ENCODE measurements at places on chromosomes 1 and 21.

DNA sequence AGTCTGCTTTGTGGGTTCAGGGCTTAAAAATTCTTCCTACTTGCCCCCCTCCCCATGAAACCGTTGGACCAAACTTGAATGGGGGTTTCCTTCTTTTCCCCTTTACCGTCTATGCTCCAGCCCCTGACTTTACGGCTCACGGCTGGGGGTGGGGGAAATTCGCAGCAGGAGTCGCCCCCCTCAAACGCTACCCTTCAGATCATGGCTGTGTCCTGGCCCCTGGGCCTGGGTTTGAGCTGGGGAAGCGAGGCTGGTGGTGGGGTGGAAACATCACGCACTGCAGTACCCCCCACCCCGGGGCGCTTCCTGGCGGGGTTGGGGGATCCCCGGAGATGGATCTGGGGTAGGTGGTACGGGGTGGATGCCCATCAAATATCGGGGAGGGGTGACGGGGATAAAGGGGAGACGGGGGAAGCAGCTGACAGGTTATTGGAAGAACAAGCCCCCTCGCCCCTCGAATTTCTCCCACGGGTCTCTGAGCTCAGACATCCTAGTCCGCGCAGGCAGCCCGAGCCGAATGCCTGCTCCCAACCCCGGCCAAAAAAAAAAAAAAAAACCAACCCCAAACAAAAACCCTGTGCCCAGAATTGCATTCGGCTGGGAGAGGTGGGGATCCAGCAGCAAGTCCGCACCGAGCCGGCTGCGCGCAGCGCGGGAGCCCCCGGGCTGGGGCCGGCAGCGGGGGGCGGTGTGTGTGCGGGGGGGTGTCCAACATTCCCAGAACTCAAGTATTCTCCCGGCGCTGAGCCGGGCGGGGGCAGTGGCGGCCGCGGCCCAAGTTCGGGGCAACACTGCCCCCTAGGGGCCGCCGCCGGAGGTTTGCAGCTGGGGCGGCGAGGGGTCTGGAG lies 59.0 kb upstream of the ACOT11 start:
- peak; percentile 95 for DNase-seq

DNA sequence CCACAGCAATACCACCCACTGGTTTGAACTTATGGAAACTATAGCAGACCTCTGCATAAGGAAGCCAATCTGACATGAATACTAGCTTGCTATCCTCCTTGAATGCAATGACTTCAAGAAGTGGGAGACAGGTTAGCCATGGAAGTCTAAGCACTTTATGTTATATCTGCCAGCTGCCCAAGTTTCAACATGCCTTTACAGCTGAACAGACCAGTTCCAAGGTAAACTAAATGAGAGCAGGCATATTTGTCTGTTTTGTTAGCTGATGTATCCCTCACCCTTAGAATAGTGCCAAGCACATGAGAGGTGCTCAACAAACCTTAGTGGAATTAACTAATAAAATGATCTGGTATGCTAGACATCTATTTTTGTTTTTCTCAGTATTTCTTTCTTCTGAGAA lies 65.1 kb downstream of the ALG14 start:
- DNase-seq: no peak

- no peak for DNase-seq
Measured at GRCh38 chr1:21329209-21329844, 39.1 kb upstream of the ECE1 start.

DNA sequence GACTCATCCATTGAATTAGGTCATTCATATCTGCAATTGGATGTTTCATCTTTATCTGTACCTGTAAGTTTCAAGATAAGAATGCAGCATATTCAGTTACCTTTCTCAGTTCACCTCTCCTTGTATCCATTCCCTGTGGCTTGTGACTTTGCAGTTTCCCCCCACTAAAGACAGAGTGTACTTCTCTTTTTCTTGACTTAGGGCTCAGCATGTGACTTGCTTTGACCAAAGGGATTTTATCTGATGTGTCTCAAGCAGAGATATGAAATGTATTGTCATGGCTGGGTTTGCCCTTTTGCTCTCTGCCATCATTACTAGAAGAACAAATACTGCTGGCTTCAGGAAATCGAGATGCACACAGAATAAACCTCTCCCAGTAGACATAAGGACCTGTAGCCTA lies 754.8 kb downstream of the ADGRL2 start:
- DNase-seq: no peak

GRCh38 chr1:19771350-19771749 lies 28.4 kb downstream of the TMCO4 start:
- DNase-seq: no peak

DNA sequence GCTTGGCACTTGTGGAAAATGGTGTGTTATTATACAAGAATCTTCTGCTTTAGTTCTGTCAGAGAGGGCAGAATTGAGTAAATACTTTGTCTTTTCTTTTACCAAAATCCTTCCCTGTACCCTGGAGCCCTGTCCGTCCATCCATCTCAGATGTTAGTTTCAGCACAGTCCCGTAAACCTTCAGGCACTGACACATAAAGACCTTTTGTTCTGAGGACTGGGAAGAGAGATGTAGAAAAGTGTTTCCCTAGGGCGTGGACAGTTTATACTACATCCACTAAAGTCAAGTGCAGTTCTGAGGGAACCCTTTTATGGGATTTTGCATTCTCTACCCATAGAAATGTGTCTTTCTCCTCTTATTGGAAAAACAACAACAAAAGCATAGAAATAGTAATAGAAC lies 162.4 kb downstream of the PDE4B start:
- DNase-seq: no peak

- DNase-seq: no peak
Measured at GRCh38 chr1:181312946-181313345, 170.4 kb upstream of the CACNA1E start.

- DNase-seq: no peak
Measured at GRCh38 chr1:192604979-192605620, 29.5 kb downstream of the RGS1 start.

- DNase-seq: no peak
Measured at GRCh38 chr1:225760531-225760930, 17.1 kb upstream of the SRP9 start.

DNA sequence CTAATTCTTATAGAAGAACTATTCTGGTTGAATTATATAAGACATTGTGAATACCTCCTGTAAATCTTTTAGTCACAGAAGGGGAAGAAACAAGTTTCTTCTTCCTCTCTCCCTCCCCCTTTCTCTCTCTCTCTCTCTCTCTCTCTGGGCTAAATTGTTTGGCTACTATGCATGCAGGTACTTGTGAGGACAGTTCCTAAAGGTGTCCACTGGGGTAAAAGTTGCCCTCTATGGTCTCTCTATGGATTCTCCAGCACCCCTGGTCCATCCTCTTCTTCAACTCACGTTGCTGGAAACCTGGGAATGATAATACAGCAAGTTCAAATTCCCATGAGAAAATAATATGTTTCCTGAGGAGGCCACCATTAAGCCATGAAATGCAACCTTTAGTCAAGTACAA lies 5.8 kb downstream of the OR6K3 start:
- DNase-seq: no peak

- no peak for DNase-seq
Measured at GRCh38 chr1:174075245-174075692, 53.1 kb upstream of the RC3H1 start.

DNA sequence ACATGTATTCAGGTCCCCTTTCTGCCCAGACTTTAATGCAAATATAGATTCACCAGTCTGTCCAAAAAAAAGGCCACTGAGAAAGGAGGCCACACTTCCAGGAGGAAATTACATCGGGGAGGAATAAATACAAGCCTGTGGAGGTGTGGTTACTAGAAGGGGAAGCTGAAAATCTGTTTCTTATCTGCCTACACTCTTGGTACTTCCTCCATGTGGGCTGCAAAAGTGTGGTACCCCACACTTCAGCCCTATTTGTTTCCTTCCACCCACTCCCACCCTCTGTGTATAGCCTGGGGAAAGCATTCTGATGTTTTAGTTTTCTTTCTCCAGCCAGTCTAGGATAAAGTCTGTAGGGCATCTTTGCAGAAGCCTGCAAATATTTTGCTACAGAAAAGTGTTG lies 38.4 kb downstream of the UTP25 start:
- DNase-seq: no peak

DNA sequence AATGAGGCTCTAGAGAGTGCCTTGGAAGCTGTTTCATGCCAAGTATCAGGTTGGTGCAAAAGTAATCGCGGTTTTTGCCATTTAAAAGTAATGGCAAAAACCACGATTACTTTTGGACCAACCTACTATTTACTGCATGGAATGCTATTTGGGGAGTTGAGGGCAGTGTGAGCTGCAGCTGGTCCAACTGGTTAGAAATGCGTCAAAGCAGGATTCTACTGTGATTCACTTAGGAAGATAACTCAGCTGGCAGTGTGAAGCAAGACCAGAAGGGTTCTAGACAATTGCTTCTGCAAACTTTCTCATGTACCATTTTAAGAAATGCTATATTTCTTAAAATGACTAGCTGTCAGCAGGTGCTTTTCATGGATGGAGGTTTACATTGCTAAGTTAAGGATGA lies 21.2 kb upstream of the PLA2G2C start:
- no peak for DNase-seq

GRCh38 chr1:204544321-204544720 lies 28.1 kb downstream of the MDM4 start:
- no peak for DNase-seq

- DNase-seq: no peak
Measured at GRCh38 chr1:203778146-203778545, 13.2 kb downstream of the LAX1 start.

DNA sequence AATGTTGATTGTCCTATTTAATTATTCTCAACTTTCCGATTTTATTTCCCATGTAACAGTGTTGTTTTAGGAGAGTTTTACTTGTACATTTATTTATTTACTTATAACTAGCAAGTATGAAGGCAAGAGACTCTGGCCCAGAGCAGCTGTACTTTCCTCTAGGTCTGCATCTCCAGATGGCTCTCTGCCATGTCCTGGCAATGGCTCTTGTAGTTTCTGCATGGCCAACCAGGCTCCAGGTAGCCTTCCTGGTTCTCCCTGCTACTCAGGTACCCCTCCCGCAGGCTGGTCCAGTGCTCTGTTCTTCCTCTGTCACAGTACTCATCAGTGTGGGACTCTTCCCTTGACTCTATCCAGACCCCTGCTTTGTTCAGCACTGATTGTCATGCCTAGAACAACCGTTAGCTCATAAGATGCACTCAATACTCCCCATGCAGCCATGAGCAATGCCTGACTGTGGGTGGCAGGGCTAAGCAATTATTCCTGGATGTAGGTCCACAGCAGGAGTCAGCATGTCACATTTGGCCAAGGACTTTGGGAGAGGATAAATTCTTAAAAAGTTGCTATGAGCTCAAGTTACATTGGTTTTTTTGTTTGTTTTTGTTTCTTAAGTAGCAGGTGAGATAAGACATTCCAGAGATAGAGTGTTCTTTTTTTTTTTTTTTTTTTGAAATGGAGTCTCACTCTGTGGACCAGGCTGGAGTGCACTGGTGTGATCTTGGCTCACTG lies 10.9 kb upstream of the IL20 start:
- DNase-seq: no peak

DNA sequence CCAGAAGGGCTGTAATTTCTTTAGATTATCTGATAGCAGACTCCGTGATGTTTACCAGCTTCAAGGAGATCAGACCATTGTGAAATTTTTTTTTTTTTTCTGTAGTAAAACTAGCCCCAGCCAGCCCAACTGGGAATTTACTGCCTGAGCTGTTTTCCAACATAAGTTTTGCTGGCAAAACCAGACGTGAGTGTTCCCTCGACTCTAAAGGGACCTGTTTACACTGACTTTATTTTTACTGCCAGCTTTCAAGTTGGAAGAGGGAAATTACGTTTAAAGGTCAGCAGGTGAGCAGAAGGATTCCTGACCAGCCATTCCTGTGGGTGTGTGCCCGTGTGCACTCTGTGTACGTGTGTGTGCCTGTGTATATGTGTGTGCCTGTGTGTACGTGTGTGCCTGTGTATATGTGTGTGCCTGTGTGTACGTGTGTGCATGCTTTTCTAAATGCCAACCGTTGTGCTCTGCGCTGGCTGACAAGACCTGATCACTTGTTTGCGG lies 374 bp downstream of the MAB21L3 start:
- DNase-seq: no peak

DNA sequence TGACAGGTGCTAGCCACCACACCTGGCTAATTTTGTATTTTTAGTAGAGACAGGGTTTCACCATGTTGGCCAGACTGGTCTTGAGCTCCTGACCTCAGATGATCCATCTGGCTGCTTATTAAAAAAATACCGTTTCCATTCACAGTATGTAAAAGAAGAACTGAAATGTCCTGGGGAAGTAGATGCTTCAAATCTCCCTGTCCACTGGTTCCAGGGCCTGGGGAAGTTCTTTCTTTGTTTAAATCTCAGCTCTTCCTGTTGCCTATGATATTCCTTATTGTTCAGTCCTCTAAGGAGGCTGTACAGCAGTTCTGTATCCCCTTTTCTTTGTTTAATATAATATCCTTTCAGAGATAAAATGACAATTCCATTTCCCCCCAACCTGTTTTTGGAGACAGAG lies 47.4 kb downstream of the ZMYM1 start:
- DNase-seq: no peak

GRCh38 chr1:6426972-6427350 lies 2.4 kb downstream of the ESPN start:
- DNase-seq: no peak

DNA sequence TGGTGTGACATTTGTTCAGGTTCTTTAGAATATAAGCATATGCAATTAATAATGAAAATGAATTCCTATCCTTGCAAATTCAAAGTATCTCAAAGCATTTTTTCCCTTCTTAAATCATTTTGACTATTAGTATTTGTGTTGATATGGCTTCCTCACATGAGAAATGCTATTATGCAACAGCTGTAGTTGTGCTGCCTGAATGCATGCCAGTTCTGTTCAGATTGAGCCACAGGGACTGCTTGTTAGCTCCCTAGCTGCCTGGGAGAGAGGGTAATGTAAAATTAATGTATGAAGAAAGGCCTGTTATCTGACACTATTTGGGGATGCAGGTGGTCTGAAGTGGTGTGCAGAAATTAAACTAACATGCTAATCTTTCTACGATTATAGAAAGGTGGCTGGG lies 45.5 kb downstream of the CACHD1 start:
- DNase-seq: no peak

DNA sequence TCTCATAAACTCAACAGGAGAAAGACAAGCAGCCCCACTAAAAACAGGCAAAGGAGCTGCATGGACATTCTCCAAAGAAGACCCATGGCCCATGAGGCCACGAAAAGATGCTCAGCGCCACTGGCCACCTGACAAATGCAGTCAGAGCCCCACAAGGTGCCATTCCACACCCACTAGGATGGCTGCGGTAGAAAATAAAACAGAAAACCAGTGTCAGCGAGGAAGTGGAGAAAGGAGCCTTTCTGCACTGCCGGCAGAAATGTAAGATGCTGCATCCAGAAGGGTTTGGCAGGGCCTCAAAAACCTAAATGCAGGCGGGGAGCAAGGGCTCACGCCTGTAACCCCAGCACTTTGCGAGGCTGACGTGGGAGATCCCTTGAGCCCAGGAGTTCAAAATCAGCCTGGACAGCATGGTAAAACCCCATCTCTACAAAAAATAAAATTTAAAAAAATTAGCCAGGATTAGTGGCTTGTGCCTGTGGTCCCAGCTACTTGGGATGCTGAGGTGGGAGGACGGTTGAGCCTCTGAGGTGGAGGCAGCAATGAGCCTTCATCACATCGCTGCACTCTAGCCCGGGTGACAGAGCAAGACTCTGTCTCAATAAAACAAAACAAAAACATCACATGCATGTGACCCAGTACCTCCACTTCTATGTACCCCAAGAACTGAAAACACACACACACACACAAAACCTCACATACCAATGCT lies 4.2 kb downstream of the WNT9A start:
- no peak for DNase-seq

- no peak for DNase-seq
Measured at GRCh38 chr1:236508593-236509027, 15.2 kb upstream of the LGALS8 start.
